ENCODE measurements at places on chromosomes 2 and 18.

DNA sequence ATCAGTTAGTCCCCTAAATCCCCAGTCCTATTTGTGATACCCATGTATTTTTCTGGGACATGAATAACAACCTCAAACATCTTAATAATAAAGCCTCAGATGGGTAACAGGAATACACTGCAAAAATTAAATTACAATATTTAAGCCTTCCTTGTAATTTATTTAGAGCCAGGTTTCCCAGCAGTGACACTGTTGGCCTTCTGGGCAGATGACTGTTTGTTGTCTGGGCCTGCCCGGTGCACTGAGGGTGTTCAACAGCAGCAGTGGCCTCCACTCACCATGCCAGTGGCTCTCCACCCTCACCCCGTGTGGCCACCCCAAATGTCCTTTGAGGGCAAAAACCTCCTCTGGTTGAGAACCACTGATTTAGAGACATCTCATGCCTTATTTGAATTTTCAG lies 270.2 kb upstream of the SIX3 start:
- no peak overlapping the region for H3K27ac ChIP-seq
- H3K4me3 ChIP-seq: no peak overlapping the region
- H3K36me3 ChIP-seq: no peaks in the 10 kb centered on the region
- DNase-seq: no peak

DNA sequence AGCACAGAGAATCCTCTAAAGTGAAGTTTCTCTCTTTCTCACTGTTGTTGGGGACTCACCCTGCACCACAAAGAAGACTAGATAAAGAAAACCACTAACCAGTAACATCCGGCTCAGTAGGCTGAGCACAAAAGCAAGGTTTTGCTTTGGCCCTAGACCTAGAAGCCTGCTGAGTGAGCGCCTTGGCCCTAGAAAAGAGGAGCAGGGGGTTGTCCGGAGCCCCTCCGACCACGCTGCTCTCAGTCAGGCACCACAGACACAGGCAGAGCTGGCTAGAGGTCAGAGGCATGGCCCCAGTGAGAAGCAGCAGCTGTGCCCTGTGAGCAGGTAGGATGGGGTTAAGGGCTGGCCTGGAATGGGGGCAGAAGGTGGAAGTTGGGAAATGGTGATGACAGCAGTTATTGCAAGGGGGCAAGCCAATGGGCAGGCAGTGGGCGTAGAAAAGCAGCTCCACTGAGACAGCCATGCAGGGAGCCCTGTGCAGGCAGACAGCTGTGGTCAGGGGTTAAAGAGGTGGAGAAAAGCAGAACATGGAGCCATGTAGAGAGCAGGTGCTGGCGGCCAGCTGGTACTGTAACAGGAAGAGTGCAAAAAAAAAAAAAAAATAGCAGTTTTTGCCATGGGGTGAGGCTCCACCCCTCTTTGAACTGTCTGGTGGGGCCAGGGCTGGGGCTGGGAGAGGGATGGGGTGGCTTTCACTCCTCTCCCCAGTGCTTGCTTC lies 36.9 kb upstream of the SLC14A1 start:
- no peaks in the 10 kb centered on the region for H3K36me3 ChIP-seq
- H3K27ac ChIP-seq: no peak overlapping the region
- no peak for DNase-seq
- no peak overlapping the region for H3K4me3 ChIP-seq

- peaks cover 85% of the 10 kb centered on the region for H3K27me3 ChIP-seq
- no peak overlapping the region for H3K27ac ChIP-seq
- H3K4me3 ChIP-seq: no peak overlapping the region
- no peaks in the 10 kb centered on the region for H3K36me3 ChIP-seq
- DNase-seq: no peak
These were observed 6.7 kb downstream of the GNAL start for GRCh38 chr18:11695736-11696135.

DNA sequence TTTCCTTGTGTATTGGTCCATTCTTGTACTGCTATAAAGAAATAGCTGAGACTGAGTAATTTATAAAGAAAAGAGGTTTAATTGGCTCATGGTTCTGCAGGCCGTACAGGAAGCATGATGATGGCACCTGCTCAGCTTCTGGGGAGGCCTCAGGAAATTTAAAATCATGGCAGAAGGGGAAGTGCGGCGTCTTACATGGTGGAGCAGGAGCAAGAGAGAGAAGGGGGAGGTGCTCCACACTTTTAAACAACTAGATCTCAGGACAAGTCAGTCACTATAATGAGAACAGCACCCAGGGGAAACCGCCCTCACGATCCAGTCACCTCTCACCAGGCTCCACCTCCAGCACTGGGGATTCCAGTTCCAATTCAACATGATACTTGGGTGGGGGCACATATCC lies 54.3 kb downstream of the MSH2 start:
- no peak overlapping the region for H3K4me3 ChIP-seq
- H3K36me3 ChIP-seq: peaks cover 4% of the 10 kb centered on the region
- no peaks in the 10 kb centered on the region for H3K27me3 ChIP-seq
- H3K27ac ChIP-seq: no peak overlapping the region
- H3K4me1 ChIP-seq: no peaks in the 10 kb centered on the region

DNA sequence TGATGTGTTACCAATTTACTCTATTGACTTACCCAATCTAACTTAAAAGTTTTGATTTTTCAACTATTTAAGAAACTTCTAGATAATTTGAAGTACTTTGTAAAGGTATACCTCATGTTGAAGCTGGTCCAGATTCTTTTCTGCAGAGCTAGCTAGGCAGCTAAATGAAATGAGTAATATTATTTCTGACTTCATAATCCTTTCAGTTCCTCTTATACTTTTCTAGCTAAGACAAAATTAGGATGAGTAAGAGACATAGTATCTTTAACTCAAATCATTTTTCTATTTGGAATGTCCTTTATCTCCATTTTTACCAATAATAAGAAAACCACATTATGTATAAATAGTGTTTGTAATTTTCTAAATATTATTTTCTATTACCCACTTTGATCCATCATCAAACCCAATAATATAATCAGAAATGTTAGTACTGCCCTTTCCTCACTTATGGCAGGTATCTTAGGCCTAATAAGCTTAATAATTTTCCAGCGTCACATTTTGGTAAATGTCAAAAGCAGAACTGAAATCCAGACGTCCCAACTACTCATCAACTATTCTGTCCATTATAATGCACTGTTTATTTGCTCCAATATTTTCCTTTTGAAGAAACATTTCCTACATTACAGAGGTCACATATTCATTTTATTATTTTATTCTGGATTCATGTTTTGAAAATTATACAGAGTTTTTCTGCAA lies 456.6 kb downstream of the THSD7B start:
- H3K27me3 ChIP-seq: no peaks in the 10 kb centered on the region
- H3K36me3 ChIP-seq: no peaks in the 10 kb centered on the region
- DNase-seq: no peak
- no peak overlapping the region for H3K27ac ChIP-seq
- no peak overlapping the region for H3K4me3 ChIP-seq
- 0 out of 2 replicates have a peak, but pooled peaks cover 6% of the 10 kb centered on the region for H3K4me1 ChIP-seq

GRCh38 chr2:73938718-73939352 lies 12.2 kb downstream of the DGUOK start:
- no peak overlapping the region for H3K4me3 ChIP-seq
- DNase-seq: peak; percentile 51
- no peaks in the 10 kb centered on the region for H3K27me3 ChIP-seq
- peak overlapping the region; percentile 33 for H3K27ac ChIP-seq

GRCh38 chr2:205731583-205731981 lies 49.3 kb downstream of the NRP2 start:
- no peak overlapping the region for H3K4me3 ChIP-seq
- peaks cover 14% of the 10 kb centered on the region for H3K4me1 ChIP-seq
- DNase-seq: no peak
- H3K27me3 ChIP-seq: no peaks in the 10 kb centered on the region

DNA sequence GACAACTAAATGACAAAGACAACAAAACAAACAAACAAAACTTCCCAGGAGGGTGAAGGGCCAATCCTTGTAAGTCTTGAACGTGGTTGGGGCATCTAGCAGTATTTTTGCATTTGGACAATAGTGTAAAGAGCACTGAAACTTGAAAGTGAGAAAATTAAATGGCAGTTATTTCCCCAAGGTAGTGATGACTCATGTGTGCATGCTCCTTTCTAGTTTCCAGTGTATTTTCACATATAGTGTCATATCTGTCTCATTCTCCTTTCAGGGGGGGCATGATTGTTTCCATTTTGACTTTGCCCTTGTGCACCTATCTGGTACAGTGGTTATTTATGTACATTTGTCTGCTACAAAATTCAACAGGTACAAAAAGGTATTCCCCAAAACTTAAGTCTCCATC lies 39.5 kb downstream of the CERS6 start:
- H3K27ac ChIP-seq: no peak overlapping the region
- no peaks in the 10 kb centered on the region for H3K27me3 ChIP-seq
- no peak overlapping the region for H3K4me3 ChIP-seq
- no peak for DNase-seq
- no peaks in the 10 kb centered on the region for H3K4me1 ChIP-seq

DNA sequence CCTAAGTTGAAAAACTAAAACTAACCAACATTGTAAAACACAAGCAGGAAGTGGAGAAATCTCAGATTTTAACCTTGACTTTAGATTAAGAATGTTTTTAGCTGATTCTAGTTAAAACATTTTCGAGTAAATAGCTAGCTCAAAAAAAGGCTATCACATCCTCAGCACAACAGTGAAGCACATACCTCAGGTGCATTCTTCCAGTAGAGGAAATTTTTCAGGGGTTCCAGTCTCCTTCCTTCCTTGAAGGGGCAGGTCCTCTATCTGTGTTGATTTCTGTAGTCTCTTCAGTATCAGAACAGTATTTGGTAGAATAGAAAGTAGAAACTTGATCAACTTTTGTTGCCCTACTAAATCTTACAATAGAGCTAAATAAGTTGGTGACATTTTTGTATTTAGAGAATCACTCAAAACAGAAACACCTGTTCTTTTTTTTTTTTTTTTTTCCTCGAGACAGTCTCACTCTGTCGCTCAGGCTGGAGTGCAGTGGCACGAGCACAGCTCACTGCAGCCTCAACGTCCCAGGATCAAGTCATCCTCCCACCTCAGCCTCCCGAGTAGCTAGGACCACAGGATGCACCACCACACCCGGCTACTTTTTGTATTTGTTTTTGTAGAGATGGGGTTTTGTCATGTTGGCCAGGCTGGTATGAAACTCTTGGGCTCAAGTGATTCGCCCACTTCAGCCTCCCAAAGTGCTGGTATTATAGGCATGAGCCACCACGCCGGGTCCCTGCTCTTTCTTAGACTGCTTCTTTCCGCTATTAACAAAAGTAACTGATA lies 6.9 kb upstream of the GPR155 start:
- no peak overlapping the region for H3K27ac ChIP-seq
- H3K27me3 ChIP-seq: no peaks in the 10 kb centered on the region

GRCh38 chr2:19988600-19988999 lies 1.3 kb downstream of the WDR35 start:
- peak; percentile 40 for DNase-seq
- H3K27ac ChIP-seq: no peak overlapping the region
- H3K4me1 ChIP-seq: peaks cover 19% of the 10 kb centered on the region
- H3K27me3 ChIP-seq: no peaks in the 10 kb centered on the region
- peaks cover 2% of the 10 kb centered on the region for H3K36me3 ChIP-seq
- peak overlapping the region; percentile 85 for H3K4me3 ChIP-seq

DNA sequence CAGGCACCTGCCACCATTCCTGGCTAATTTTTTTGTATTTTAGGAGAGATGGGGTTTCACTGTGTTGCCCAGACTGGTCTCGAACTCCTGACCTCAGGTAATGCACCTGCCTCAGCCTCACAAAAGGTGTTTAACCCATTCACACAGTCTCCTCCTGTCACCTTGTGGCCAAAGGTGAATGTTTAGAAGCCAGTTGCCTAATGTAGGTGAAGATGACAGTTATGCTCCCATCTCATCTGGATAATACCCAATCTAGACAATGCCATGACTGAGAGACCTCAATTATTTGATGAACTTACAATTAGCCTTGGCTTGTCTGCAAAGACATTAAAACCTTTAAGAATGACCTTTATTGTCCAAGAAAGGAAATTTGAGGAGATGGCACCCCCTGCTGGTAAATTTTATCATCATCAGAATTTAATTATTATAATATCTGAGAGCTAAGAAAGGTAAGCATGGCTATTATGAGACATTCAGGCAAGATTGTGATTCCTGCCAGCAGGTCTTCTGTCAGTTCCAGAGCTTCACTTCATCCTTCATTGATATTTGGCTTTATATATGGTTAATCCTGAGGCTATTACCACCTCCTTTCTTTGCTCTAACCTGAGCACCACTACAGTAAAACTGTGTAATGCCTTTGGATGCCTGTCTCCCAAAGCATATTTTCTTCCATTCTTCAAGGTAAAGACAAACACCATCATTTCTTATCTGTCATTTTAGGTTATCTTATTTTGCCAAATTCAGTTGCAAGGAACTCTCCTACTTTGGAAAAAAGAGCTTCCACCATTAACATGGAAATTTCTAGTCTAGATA lies 117.6 kb downstream of the FAM124B start:
- H3K27me3 ChIP-seq: no peaks in the 10 kb centered on the region
- H3K4me3 ChIP-seq: no peak overlapping the region
- DNase-seq: peak; percentile 73
- no peaks in the 10 kb centered on the region for H3K36me3 ChIP-seq

DNA sequence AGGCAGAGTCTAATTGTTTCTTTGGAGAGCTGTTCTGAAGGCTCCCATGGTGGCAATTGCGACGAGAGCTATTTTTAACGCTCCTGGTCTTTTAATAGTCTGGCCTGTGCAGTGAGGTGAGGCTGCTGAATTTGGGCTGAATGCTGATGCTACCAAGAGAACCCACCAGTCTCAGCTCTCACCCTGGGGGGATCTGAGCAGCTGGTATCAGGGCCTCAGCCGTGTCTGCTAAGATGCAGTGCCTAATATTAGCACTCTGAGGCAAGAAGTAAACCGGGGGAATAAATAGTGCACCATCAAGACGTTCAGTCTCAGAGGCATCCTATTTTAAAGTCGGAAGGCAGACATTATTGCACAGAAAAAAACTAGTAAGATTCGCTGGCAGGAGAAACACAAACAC lies 214.8 kb upstream of the PID1 start:
- H3K27me3 ChIP-seq: no peaks in the 10 kb centered on the region
- no peak overlapping the region for H3K4me3 ChIP-seq
- H3K27ac ChIP-seq: no peak overlapping the region
- H3K36me3 ChIP-seq: no peaks in the 10 kb centered on the region
- no peak for DNase-seq
- peaks cover 15% of the 10 kb centered on the region for H3K4me1 ChIP-seq

DNA sequence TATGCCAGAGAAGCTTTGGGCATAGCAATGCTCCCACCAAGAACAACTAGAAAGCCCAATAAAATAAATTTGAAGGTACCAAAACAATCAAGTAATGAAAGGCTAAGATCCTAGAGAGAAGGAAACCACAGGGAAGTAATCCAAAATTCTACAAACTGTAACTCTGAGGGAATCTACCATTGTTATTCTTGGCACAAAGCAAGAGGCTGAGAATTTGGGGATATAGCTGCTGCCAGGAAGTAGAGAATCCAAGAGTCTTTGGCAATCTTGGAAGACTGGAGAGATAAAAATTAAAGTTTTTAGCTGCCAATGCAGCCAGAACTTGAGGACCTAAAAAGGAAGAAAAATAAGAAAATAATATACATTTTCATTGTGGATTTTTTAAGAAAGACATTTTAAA lies 68.5 kb downstream of the PIGN start:
- H3K27me3 ChIP-seq: no peaks in the 10 kb centered on the region
- no peaks in the 10 kb centered on the region for H3K4me1 ChIP-seq
- H3K4me3 ChIP-seq: no peak overlapping the region
- DNase-seq: no peak

- H3K4me1 ChIP-seq: peaks cover 21% of the 10 kb centered on the region
- peaks cover 4% of the 10 kb centered on the region for H3K36me3 ChIP-seq
- H3K27ac ChIP-seq: peak overlapping the region; percentile 79
- H3K4me3 ChIP-seq: peak overlapping the region; percentile 88
- DNase-seq: peak; percentile 27
These were observed 1.2 kb downstream of the BABAM2 start for GRCh38 chr2:27891673-27892105.
